ENCODE measurements at places on chromosomes 11 and 22.

GRCh38 chr11:773425-773824, 3.9 kb downstream of the GATD1 start:
- no peak for DNase-seq

DNA sequence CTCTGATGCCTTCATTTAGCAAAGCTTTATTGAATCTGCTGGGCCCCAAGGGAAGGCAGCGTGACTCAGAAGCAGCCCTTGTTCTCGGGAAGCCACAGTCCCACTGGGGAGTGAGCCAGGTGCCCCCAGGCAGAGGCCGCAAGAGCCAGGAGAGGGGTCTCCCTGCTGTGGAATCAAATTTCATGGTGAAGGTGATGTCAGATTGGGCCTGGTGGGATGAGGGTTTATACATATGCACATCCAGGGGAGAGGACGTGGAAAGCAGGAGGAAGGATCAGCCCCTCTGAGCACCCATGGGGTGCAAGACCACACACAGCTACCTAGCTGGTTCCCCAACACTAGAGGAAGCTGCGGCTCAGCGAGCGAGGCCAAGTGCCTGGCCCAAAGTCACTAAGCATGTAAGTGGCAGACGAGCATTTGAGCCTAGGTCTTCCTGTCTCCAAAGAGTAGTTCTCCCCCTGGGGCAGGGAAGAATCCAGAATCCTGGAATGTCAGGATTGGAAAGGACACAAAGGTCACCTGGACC, 2.0 kb downstream of the SYNGR1 start:
- DNase-seq: peak; percentile 78

DNA sequence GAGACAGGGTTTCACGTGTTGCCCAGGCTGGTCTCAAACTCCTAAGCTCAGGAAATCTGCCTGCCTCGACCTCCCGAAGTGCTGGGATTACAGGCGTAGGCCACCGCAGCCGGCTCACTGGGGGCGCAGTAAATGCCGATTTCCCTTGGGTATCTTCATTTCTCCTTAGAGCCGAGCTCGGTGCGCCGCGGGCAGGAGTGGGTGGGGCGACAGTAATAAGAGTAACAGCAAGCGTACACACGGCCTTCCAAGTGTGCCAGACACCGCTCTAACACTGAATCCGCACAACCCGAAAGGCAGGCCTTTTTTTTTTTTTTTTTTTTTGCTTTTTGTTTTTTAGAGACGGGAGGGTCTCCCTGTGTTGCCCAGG, 500 bp upstream of the ADSL start:
- DNase-seq: no peak

- no peak for DNase-seq
Measured at GRCh38 chr11:133896028-133896427, 50.7 kb upstream of the SPATA19 start.

DNA sequence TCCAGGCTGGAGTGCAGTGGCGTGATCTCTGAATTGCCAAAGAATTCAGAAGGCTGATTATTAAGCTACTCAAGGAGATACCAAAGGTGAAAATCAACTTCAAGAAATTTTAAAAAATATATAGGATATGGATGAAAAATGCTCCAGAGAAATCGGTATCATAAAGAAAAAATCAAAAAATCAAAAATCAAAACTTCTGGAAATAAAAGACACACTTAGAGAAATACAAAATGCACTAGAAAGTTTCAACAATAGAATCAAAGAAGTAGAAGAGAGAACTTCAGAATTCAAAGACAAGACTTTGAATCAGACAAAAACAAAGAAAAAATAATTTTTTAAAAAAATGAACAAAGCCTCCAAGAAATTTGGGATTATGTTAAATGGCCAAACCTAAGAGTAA, 45.6 kb upstream of the CLTCL1 start:
- no peak for DNase-seq

- DNase-seq: no peak
Measured at GRCh38 chr22:46056546-46057245, 79.7 kb upstream of the WNT7B start.

- DNase-seq: no peak
Measured at GRCh38 chr11:4039011-4039410, 55.6 kb upstream of the RRM1 start.

DNA sequence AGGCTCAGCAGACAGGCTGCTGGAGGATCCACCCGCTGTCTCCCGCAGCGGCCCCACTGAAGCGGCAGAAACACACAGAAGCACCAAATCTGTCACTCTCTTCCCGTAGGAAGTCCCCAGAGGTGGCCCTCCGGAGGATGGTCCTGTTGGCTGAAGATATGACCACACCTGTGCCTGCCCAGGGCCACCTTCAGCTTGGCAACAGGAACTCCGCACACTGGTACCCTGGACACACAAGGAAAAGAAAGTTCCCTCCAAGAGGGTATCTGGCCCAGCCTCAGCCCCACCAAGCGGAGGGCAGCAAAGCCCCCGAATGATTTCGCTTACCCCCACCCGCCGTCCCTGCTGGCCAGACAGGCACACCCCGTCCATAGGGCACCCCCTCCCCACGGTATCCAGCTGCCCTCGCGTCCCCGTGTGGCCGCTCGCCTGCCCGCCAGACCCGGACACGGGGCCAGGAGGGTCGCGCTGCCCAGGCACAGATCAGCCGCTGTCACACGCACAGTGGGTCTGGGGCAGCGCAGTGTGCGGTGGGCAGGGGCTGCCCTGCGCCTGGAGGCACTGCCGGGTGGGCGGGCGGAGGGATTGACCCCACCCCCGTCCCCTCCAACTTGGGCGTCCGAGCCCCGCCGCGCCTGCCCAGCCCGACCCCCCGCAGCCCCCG, 7.0 kb downstream of the RASSF7 start:
- DNase-seq: no peak

DNA sequence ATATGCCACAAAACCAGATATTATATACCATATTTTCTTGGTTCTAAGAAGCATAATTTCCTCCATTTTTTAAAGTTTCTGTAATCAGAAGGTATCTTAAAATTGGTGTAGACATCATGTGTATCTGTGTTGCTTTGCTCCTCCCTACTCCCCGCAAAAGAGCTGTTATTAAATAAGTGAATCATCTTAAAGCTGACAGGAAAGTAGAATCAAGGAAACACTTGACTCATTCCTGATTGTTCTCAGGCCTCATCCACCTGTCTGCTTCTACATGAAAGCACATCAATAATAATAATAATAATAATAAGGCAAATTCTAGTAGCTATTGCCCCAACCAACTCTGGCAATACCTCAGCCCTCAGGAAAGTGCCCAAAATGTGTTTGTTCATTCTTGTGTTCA, 26.2 kb upstream of the GUCY1A2 start:
- DNase-seq: no peak

GRCh38 chr22:50177537-50178470, 7.3 kb downstream of the PANX2 start:
- DNase-seq: no peak

DNA sequence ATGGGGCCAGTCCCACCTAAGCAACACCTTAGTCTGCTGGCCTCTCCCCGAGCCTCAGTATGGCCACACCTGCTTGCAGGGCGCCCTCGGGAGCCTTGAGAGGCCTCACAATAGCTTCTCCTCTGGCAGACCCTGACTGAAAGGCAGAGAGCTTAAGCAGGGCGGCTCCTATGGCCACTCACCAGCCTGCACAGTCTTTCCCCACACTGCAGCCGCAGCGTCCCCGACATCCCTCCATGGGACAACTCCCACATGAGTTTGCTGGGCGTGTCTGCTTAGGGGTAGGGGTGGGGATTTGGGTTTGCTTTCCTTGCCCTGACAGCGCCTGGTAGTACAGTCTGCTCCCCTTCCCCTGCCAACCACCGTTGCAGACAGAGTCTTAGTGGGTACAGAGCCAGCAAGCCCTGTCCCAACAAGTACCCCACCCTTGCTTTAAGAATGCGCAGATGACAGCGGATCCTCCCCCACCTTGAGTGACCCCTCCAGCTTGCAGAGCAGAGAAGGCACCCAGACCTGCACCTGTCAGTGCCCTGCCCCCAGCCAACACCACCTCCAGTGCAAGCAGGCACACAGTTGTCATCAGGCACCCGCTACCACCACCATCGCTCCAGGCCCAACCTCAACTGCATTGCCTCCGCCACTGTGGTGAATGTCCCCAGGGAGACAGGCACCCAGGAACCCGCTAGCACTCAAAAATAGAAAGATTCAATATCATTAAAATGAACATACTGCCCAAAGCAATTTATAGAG, 413.8 kb upstream of the ARHGAP42 start:
- no peak for DNase-seq

DNA sequence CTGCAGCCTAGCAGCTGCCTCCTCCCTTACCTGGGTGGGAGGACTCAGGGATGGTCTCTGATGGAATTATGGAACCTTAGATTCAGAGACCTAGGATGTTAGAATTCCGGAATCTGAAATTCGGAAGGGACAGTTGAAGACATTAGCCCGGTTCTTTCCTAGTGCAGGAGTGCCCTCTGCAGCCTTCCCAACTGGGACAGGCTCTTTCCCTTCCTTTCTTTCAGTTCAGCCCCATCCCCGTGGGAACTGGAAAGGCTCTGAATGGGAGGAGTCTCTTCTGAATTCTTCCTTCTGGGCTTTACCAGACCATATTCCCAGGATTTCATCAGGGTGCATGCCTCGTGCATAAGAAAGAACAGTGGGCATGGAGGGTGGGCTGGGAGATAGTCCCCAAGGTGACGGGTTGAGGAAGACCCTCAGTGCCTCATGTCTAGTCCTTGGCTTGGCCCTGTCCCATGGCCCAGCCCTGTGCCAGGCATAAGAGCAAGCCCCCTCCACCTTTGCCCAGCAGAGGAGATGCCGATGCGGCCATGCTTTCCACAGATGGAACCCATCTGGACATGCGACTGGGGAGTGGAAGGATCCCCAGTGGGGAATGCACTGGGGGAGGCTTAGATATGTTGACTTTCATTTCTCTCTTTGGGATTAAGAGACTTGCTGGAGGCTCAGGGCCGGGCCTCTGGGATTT, 14.4 kb downstream of the DNAJB13 start:
- DNase-seq: no peak

DNA sequence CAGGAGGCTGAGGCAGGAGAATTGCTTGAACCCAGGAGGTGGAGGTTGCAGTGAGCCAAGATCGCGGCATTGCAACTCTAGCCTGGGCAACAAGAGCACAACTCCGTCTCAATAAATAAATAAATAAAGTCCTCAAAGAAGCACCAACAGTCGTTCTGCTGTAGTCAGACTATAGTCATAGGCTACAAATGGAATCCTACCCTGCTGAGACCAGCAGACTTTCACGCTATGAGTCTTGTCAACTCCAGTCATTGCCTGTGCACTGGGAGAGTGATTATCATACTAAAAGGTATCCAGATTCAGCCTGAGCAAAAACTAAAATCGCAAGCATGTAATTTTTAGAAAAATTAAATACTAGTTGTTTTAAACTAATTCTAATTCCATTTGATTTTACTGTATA, 19.6 kb downstream of the USP28 start:
- no peak for DNase-seq

DNA sequence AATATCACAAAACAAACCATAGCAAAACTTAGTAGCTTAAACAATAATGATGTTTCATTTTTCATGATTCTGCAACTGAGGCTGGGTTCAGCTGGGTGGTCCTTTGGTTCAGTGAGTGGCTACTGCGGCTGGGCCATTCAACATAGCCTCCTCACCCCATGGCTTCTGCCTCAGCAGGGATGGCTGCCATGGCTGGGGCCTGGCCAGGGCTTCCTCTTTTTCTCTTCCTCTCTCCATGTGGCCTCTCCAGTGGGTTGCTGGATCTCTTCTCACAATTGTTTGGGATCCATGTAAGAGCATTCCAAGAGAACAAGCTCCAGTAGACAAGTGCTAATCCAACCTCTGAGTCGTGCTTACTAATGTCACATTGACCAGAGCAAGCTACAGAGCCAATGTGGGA, 248.6 kb upstream of the PLET1 start:
- no peak for DNase-seq

GRCh38 chr11:69105461-69106030, 50.2 kb upstream of the SMIM38 start:
- DNase-seq: no peak

- no peak for DNase-seq
Measured at GRCh38 chr11:94595076-94595475, 27.9 kb downstream of the PIWIL4 start.

DNA sequence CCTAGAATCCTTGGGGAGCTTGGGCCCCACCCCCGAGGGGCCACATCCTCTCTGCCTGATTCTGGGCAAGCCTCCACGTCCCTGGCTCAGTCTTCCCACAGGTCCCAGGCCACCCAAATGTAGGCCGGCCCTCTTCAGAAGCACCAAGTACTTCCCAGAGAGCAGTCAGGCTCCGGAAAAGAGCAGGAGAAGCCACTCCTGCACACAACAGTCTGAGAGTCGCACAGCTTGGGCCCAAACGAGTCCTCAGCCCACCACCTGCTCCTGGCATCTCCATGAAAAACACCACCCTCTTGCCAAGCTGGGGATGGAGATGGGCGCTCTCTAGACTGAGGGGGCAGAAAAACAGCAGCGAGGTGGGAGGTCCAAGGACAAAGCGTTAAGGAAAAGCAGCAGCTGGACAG, 15.4 kb downstream of the EHD1 start:
- no peak for DNase-seq

GRCh38 chr11:113942256-113942655, 32.7 kb upstream of the HTR3A start:
- DNase-seq: no peak

DNA sequence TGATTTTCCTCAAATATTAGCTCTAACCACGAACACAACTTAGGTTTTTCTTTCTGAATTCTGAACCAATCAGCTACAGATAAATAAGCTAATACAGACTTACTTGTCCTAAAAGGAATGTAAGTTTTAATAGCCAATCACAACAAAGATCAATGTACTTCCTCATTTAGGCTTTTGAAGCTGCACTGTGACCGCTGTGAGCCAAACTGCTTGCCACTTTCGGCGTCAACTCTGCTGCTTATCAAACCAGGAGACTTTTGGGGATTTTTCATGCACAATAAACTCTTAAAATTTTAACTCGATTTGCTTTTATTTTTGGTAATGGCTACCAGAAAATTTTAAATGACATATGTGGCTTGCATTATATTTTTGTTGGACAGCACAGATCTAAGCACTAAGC, 92.5 kb downstream of the TMPRSS5 start:
- no peak for DNase-seq

DNA sequence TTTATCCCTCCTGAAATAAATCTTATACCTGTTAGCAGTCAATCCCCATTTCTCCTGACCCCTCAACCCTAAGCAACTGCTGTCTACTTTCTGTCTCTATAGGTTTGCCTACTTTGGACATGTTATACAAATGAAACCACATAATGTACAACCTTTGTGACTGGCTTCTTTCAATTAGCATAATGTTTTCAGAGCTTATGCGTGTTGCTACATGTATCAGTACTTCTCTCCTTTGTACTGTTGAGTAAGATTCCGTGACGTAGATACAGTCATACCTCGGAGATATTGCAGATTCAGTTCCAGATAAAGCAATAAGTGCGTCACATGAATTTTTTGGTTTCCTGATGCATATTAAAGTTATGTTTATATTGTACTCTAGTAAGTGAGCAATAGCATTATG, 127.3 kb downstream of the MORC2 start:
- no peak for DNase-seq

DNA sequence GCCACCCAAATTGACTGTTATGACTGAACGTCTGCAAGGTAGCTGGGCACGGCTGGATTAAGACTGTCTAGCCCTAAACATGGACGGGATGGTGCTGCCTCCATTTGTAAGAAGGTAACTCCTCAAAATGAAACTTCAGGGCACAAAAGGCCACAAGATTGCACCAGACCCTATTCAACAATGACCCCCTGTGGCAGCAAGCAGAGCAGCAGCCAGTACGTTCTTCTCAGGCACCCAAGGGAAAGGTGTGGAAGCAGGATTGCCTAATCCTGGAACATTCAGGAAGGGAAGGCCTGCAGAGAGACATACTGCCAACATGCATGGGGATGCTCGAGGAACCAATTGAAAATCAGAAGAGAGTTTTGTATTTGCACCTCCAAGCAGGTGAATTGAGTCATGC, 4.5 kb upstream of the TBX10 start:
- peak; percentile 36 for DNase-seq

GRCh38 chr11:31818874-31819331, 7.8 kb upstream of the PAX6 start:
- DNase-seq: no peak

Data from ELF-1 (cell line).